Activated CD8-positive, alpha-beta memory T cell treated with anti-CD3 and anti-CD28 coated beads, Interleukin-2, amount 10 ng/mL, durations not matched to agents 7 days and 5 days (primary cell): ENCODE measurements at places on chromosomes 3 and 15.

- DNase-seq = no peak
These were observed 90.2 kb downstream of the RFTN1 start for GRCh38 chr3:16423298-16423697.

DNA sequence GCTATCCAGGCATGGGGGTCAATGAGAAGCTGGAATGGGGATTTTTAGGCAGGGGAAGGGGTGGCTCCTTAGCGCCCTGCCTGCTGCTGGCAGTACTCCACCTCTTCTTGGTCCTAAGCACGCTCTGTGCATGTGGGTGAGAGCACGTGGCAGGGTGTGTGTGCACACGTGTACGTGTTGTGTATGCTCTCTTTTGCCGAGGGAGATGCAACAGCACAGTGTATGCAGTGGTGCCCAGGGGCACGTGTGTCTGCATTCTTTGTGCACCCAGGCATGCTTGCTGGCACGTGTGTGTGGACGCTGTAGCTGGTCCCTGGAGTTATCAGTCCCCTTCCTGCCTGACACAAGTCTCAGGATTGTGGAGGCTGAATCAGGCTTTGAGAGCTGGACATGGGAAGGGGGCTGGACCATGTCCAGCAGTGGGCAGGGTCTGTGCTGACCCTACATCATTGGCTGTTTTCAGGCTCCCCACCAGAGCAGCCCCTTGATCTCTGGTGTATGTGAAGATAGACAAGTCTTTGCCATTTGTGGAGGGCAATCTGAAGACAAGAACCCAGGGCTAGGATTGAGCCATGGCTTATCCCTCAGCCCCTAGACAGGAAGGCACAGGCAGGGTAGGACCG lies 1.9 kb upstream of the CAMKV start:
- no peak for DNase-seq

DNA sequence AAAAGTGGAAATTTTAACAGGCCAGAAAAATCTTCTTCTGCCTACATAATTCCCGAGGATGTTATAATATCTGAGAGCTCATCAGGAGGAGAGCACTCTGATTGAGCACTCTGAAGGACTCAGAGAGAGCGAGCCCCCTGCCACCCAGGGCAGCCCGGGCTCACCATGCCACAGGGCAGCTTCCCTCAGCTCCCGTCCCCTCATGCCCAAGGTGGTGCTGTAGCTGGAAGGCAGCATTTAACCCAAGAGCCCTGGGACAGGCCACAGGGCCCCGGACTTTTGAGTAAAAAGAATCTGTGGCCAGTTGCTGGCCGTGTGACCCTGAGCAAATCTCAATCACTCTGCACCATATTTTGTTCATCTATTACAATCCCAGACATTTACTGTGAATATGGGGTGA lies 23.5 kb upstream of the RAD18 start:
- DNase-seq = no peak

- no peak for DNase-seq
These were observed 295.1 kb downstream of the EPHB1 start for GRCh38 chr3:135090020-135090717.

GRCh38 chr3:130834476-130834875 lies 59.4 kb upstream of the ATP2C1 start:
- DNase-seq = no peak

GRCh38 chr3:174931473-174932353 lies 72.6 kb downstream of the NAALADL2 start:
- DNase-seq = no peak

GRCh38 chr3:191781044-191781443 lies 320.1 kb downstream of the PYDC2 start:
- DNase-seq = no peak

DNA sequence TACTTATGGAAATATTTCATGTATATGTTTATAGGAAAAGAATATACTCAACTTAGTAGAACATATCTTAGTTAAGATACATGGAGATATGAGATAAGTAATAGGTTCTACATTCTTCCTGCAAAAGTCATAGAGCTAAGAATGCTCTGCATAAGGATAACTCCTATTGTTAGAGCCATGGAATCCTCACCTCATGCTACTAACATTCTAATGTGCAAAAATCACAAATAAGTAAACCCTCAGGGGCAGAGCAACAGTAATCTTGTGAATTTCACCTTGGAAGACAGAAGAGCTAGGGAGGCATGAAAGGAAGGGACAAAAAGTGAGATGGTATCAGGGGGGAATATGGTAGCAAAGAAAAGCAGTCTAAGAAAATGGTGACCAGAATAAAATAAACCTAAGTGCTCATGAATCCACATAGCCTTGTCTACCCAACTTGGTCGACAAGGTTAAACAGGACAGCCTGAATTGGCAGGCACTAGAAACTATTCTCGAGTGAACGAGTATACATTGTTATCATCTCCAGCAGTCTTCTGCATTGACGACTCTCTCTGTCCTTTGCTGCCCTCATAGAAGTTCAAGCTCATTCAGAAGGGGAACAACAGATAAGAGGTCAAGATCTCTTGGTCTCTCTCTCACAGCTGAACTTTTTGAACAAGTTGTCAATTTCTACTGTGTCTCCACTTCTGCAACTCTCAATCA lies 52.8 kb downstream of the XRN1 start:
- DNase-seq = no peak

- no peak for DNase-seq
These were observed 10.7 kb downstream of the ZXDC start for GRCh38 chr3:126464997-126465396.

- peak; percentile 57 for DNase-seq
These were observed 5.6 kb downstream of the SERPINI1 start for GRCh38 chr3:167740961-167741587.

GRCh38 chr3:53162672-53163443 lies 1.8 kb downstream of the PRKCD start:
- peak; percentile 78 for DNase-seq

DNA sequence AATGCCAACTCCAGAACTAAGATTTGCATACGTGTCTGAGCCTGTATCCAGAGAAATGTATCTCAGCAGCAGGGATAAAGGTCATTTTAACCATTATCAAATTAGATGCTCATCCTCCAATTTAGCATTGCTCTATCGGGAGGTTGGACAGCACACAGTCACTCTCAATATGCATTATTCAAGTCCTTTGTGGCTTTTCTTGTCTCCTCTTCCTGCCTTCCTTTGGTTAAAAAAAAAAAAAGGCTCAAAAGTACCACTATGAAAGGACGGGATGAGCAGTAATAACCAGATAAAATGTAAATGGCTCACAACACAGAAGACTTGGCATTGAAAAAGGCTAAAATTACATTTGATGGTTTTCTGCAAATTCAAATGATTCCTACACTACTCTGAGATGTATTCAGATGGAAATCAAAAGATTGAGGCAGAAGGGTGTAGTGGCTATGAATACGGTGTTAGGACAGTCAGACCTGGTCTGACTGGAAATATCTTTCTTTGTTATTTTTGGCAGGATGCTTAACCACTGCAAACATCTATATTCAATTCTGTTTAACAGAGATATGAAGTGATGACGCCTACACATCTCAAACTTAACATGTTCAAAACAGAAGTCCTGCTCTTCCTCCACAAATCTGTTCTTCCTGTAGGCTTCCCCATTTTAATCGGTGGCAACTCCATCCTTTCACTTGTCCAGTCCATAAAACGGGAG lies 109.6 kb downstream of the ADAMTS9 start:
- DNase-seq = no peak

GRCh38 chr3:58308728-58309127 lies 2.4 kb downstream of the HTD2 start:
- DNase-seq = no peak

GRCh38 chr3:46944191-46944590 lies 32.4 kb downstream of the CCDC12 start:
- DNase-seq = no peak

- no peak for DNase-seq
These were observed 142.8 kb downstream of the LIPC start for GRCh38 chr15:58574631-58575030.

- DNase-seq = no peak
These were observed 488 bp downstream of the THSD4 start for GRCh38 chr15:71115567-71116351.

DNA sequence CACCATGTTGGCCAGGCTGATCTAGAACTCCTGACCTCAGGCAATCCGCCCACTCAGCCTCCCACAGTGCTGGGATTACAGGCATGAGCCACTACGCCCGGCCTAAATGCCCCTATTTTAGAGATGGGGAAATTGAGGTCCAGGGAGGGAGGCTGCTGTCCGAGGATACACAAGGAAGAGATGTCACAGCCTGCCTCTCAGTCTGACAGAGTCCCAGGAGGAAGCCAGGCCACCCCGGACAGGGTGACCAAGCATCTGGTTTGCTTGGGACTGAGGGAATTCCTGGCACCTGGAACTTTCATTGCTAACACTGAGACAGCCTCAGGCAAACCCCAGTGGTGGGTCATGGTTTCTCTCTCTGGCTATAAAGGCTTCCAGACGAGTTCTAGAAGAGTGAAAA lies 30.6 kb upstream of the ADAMTS7 start:
- no peak for DNase-seq

- DNase-seq = peak; percentile 61
These were observed at the start of gene ALS2CL for GRCh38 chr3:46693038-46693891. Gene ALS2CL (minus strand): TSS chr3:46693679. CDS start chr3:46689440, 4,239 bp downstream.

DNA sequence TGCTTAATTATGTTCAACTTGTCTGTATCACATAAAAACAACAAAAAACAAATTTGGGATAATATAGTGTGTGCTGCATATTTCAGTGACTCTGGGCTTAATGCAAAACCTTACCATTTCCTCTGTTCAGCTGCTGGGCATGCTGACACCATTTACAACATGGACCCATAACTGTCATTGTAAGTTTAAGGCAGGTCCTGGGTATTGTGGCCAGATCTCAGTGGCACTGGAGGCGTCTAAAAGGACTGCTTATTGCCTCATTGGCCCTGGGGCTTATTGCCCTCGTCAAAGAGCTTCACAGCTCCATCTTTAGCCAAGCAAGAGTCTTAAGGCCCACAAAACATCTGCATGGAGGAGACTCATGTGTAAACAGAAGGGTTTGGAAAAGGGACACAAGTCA lies 390.2 kb downstream of the NR2F2 start:
- no peak for DNase-seq

- no peak for DNase-seq
These were observed 69.4 kb upstream of the FOXP1 start for GRCh38 chr3:71652781-71653413.

DNA sequence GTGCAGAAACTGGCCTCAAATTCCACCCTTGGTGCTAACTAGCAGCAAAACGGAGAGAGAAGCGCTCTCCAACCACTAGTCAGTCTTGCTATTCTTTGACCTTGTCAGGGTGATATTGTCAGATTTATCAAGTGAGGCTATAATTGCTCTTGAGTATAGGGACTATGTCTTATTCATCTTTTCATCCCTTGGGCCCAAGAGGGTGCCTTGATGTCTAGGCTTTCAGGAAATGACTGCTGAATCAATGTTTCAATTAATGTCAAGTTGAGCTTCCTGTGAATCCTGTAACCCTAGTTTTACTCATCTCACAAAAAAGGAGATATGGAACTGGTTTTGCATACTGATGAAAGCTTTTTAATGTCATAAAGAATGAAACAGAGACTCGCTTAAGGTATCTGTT lies 701.3 kb downstream of the EDEM1 start:
- no peak for DNase-seq

- no peak for DNase-seq
These were observed 55.6 kb upstream of the TBC1D5 start for GRCh38 chr3:17798000-17798399.

DNA sequence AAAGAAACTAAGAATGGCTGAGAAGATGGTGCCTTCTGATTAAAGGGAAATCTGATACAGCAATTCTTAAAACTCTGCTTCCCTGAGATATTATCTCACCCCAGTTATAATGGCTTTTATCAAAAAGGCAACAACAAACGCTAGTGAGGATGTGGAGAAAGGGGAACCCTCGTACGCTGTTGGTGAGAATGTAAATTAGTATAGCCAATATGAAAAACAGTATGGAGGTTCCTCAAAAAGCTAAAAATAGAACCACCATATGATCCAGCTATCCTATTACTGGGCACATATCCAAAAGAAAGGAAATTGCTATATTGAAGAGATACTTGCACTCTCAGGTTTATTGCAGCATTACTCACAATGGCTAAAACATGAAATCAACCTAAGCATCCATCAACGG lies 65.1 kb downstream of the GOLIM4 start:
- DNase-seq = no peak

DNA sequence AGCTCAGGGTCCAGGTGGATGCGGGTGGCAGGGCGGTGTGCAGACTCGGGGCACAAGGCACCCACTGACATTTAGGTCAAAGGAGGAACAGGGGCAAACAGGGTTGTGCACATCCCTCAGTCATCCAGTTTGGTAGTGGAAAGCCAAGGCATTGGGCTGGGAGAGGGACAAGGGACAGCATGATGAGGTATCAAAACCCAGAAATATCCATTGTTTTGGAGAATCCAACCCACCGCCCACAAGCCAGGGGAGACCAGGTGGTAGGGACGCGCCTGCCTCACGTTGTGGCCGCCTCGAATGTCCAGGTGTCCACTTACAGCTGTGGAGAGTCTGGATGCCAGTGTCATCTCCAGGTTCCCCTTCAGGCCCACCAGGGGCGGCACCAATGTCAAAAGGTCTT lies 33.3 kb downstream of the SLC41A3 start:
- DNase-seq = no peak

- no peak for DNase-seq
These were observed 296.0 kb upstream of the ADAMTS9 start for GRCh38 chr3:64983583-64984359.

DNA sequence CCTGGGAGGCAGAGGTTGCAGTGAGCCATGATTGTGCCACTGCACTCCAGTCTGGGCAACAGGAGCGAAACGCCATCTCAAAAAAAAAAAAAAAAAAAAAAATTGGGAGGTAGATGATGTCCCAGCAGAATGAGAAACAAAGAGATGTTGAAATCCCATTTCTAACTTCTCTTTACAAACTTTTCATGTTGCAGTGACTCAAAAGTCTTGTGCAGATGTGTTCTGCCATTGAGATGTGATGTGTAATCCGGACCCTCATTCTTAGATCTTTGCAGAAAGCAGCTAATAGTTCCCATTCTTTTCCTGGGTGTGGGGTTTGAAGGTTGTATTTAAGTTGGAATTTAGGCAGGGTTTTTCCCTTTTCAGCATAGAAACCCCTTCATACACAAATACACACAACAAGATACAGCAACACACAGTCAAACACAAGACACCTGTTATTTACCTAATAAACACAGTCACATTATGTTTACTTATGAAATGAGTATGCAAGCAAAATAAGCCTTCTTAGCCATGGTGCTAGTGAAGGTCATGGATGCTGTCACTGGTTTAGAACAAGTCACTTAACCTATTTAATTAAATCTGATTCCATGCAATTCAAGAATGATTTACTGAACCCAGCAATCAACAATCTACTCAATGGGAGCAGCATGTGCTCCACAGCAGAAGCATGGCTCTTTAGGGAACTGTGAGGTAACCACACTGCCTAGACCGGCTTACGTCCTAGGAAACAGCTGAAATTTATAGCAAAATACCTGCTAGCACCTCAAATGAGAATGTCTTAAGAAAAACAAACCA lies 14.9 kb downstream of the SIAH2 start:
- DNase-seq = no peak

DNA sequence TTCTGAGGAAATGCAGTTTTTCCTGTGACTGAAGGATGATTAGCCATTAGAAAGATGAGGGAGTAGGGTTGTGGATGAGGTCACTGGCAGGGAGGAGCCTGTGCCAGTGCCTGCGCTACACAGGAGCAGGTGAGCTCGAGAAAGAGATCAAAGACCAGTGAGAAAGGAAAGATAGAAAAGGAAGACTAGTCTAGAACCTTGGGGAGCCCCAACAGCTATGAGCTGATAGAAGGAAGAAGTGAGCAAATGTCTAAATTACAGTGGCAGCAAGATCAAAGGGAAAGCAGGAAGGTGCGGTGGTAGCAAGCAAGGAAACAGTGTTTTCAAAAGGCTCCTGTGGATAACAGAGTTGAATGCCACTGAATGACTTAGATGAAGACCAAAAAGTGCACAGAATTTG lies 39.6 kb downstream of the LNP1 start:
- DNase-seq = no peak

- peak; percentile 66 for DNase-seq
These were observed 1.4 kb downstream of the CD200R1 start for GRCh38 chr3:112973325-112974177.
